Stimulated activated CD4-positive, alpha-beta T cell treated with anti-CD3 and anti-CD28 coated beads, Interleukin-1b, Interleukin-23, amount 100 ng/mL, for 48 hours (primary cell): ENCODE measurements at places on chromosomes 1 and 21.

DNA sequence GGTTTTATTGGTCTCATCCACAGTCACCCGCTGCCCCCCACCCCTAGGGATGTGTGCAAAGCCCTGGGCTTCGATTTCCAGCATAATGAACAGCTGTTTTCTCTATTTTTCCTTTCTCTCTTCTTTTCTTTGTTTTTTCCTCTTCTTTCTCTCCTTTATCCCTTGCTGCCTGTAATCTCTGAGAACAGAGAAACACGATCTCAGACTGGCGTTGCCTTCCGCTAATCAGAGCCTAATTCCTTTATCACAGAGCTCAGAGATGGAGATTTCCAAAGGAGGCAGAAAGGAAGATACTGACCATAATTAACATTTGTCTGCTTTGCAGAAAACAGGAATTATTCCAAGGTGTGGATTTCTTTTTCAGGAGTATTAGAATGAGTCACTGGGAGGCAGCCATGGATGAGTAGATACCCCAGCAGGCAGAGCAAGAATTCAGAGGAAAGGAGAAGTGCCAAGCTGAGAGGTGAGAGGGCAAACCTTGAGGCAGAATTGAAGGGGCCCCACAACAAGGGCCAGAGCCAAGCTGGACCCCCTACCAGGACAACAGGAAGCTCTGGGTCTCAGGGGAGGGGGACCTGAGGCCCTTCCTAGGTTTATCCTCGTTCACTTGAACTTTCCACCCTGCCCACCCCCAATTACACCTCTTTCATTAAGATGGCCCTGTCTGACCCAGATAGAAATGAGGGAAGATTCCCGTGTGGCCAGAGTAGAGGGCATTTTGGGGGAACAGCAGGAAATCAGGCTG is 33.3 kb downstream of the MATN1 start:
- no peak for DNase-seq

DNA sequence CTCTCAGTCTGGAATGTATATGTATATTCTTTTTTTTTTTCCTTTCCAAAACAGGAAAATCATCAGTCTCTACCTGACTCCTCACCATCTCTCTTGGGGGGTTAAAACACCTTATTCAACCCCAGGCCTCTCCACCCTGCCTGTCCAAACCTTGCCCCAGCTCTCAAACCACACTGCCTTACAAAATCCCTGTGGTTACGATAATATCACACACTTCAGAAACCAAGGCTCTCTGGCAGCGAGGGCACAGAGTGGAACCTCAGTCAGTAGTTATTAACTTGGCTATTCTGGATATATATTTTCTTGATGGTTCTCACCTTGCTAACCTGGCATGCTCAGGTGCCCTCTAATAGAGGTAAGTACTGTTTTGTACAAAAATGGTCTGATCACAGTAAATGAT is 24.7 kb downstream of the KIAA0040 start:
- DNase-seq: no peak

DNA sequence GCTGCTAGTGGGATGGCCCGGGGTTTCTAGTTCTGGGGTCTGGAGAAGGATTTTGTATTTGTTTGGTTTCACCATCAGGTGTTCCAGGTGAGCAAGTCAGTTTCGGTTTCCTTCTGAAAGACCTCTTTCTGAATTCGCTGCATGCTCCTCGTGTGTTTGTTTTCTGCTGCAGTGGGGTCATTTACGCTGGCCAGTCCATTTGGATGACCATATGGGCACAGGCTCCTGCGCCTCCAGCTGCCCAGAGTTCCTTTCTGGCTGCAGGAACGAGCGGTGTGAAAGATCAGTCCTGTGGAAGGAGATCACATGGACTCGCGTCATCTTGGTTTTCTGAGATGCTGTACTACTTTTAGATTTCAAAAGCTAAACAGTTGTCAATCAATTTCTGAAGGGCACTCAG is 83.7 kb upstream of the GCLM start:
- DNase-seq: no peak

GRCh38 chr1:210089855-210090254 is 142.7 kb upstream of the SERTAD4 start:
- no peak for DNase-seq
